ENCODE measurements at places on chromosomes 6 and 20. TPM values are rescaled to one million over a fixed set of nuclear protein-coding genes. Genes with fewer than 3 reads are reported as not detected.

ADTRP gene
- total RNA-seq, result 1.2 TPM

TUBB2B gene
- 6.3 TPM for total RNA-seq

CRISP3 gene
- total RNA-seq, result not detected

CABLES2 gene
- total RNA-seq, result 3.0 TPM

MLN gene
- not detected for total RNA-seq

BPIFA3 gene
- total RNA-seq, result not detected

PROCR gene
- total RNA-seq, result 75.9 TPM

MEI4 gene
- total RNA-seq, result not detected

VARS1 gene
- 44.4 TPM for total RNA-seq

ABT1 gene
- 10.7 TPM for total RNA-seq

FAM50B gene
- total RNA-seq, result 9.1 TPM

KHDC1L gene
- not detected for total RNA-seq

WASF1 gene
- 8.9 TPM for total RNA-seq

YIPF3 gene
- total RNA-seq, result 64.5 TPM

ATRN gene
- 25.7 TPM for total RNA-seq

EDN3 gene
- total RNA-seq, result not detected

OARD1 gene
- total RNA-seq, result 15.0 TPM

UST gene
- total RNA-seq, result 15.6 TPM

C6orf52 gene
- 0.66 TPM for total RNA-seq

IRF4 gene
- 3.8 TPM for total RNA-seq

SAMD10 gene
- total RNA-seq, result 0.84 TPM

VWA7 gene
- total RNA-seq, result 0.58 TPM

EPPIN gene
- not detected for total RNA-seq

MYLK2 gene
- 0.30 TPM for total RNA-seq

PROKR2 gene
- total RNA-seq, result not detected

IL17F gene
- not detected for total RNA-seq

MRAP2 gene
- total RNA-seq, result 65.1 TPM

WFDC12 gene
- total RNA-seq, result not detected

OLIG3 gene
- not detected for total RNA-seq

OOEP gene
- not detected for total RNA-seq

DSP gene
- total RNA-seq, result 4.1 TPM

SERINC3 gene
- total RNA-seq, result 131 TPM

RFX6 gene
- total RNA-seq, result not detected

MEP1A gene
- not detected for total RNA-seq

Measured in aorta (tissue), 5 donors.